NCI-H2081 treated with DMSO at 0.1 percent for 48 hours (cell line): ENCODE measurements at places on chromosomes 11 and 22.

DNA sequence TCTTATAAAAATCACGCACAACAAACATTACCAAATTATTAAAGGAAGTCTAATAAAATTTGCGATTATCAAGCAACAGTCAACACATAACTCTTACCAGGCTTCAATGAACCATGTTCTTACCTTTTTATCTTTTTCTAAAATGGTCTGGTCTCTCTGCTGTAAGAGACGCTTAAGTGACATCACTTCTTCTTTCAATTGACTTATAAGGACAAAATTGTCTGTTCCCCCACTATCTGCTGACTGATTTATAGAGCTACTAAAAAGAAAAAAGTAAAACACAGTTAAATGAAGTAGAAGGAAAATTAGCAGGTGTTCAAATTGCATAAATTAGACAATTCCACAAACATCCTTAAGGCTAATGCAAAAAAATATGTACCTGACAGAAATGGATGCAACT lies 10.9 kb downstream of the FAM76B start:
- no peak for DNase-seq

DNA sequence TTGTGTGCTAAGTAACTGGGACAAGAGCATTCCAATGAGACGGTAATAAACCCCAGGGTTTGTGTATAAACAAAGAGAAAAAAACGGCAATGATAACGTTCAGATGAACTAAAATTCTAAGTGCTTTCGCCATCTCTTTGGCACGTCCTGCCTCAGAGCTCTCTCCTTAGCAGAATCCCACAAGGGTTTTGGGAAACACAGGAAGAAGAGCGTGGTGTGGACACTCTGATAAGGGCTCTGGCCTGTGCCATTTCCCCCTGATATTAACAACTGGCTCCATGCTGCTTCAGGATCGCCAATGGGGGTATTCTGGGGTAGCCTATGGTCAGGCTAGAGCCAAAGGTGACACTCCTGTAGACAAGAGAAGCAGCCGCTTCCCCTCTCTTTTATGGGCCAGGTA lies 18.4 kb downstream of the ABCC8 start:
- DNase-seq = no peak

DNA sequence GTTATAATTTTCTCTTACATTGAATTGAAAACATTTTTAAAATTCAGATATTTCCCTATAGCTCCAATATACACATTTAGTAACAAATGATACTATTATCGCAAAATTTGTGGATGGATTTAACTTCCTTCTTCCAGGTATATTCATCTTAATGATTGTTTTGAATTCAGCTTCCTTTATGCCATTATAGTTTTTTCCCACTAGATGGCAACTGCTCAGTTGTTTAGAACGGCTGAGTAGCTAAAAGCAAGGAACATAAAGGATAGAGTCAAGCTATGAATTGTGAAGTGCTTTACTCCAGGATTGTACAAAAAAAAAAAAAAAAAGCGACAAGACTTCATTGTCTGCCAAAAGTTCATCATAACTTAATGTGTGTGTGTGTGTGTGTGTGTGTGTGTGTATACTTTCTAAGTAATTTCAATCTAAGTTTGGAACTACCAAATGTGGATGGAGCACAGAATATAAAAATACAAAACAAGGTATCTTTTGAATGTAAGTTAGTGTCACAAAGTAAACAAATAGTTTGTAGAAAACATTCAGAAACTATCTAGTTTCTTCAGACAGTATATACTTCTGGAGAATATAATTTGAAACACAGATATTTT lies 846.4 kb downstream of the DLG2 start:
- peak; percentile 16 for DNase-seq

GRCh38 chr11:66767666-66768065 lies 38.6 kb upstream of the SPTBN2 start:
- DNase-seq = no peak

- no peak for DNase-seq
These were observed 803.5 kb downstream of the BRD1 start for GRCh38 chr22:49023879-49024774.

DNA sequence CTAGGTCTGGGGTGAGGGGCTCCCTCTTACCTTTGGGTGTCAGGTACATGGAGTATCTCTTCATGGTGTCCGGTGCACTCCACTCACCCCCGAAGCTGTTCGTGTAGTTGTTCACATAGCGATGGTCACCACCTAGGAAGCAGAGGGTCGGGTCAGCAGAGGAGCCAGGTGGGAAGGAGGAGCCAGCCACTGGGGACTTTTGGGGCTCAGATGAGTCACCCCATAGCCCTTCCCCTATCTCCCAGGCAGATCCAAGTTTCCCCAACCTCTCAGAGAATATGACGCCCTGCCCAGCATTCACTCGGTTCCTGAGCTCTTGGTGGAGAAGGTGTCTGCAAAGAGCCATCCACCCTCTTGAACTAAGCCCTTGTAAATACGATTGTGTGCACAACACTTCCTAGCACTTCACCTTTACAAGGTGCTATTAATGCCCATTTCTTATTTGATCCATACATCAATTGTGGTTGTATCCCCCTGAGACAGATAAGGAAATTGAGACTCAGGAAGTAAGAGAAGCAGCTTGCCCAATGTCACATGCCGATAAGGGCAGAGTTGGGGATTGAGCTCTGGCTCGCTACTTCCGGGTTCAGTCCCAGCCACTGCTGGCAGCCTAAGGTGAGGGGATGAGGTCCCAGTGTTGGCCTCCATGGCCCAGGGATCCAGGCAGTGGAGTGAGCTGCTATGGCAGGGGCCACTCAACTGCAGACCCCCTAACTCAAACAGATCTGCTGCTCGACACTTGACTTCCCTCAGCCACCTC lies 14.8 kb downstream of the TRIM29 start:
- DNase-seq = no peak

DNA sequence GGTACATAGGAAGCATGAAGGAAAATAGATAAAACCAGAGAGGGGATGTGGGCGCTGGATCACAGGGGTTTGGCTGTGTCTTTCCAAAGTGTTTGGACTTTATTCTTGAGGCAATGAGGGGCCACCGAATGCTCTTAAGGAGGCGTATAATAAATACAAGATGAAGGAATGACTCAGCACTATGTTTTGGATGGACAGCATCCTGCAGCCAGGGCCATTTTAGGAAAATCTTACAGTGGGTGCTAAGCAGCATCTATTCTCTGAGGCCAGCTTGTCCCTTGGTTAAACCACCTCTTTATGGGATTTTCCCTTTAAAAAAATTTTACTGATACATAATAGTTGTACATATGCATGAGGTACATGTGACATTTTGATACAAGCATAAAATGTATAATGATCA lies 4.3 kb upstream of the LDHA start:
- DNase-seq = no peak

DNA sequence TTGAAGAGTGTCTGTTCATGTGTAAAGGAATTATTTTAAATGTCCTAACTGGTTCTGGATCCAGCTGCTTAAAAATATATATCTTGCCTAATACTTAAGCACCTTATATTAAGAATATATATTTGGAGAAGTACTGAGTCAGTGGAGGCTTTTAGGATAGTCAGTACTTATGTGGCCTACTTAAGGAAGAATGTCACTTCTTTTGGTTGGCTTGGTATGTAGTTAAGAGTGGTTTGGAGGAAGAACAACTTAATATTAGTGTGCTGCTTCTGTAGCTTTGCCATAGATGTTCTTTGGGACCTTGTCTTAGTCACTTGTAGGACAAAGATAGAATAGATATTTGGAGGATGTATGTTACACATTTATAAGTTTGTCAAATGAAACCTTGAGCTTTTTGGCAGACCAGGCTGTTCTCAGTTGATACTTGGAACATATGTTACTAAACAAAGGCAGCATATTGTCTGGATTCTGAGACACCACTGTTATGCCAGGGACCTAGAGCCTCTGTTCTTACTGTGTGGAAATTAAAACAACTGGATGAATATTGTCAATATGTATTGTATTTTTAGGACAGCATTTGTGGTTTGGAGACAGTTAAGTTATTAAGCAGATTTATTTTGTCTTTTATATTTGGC lies 4.9 kb downstream of the HIPK3 start:
- DNase-seq = no peak

DNA sequence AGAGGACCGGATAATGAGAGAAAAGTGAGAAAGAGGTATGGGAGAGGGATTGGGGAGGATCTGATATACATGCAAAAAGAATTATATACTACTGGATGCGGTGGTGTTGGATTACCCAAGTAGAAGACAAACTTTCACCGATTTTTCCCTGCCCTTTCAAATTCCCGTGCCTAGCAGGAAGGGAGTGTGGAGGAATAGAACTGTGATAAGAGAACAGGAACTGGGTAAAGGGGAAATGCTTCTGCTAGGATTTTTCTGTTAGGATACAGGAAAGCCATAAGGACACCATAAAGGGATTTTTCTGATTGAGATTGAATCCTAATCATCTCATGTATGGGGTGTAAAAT lies 480 bp upstream of the MTMR2 start:
- DNase-seq = no peak

DNA sequence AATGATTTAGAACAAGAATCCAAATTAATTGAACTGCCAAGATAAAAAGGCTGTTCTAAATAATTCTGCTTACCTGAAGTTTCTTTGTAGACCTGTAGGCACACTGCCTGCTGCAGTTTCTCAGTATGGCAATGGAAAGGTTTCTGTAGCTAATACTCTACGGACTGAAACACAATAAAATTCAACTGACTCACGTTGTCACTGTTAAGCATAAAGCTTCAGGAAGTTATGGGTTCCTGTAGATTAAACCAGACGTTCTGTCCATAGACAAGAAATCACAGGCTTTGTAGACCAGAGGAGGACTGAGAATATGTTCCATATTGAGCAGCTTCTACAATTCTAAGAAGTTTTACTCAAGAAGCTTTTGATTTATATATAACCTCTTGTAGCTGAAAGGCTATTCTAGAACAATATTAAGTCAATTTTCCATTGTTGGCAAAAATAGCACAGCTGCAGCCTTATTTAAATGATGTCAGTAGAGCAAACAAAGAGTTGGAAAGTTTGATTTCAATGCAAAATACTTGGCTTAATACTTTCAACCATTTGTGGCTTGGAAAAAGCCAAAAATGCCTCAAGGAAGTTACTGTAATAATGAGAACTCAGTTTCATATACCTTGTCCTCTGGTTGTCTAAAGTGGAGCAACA lies at the start of gene GLYATL2:
TSS of gene GLYATL2 (minus strand) at position 344 of the 645 bp plus-strand sequence. CDS start 5,092 bp downstream, outside the sequence.
- DNase-seq = no peak

- DNase-seq = no peak
These were observed 105.4 kb upstream of the FSHB start for GRCh38 chr11:30125456-30125855.

GRCh38 chr22:40651057-40651456 lies 14.5 kb upstream of the MRTFA start:
- DNase-seq = no peak

DNA sequence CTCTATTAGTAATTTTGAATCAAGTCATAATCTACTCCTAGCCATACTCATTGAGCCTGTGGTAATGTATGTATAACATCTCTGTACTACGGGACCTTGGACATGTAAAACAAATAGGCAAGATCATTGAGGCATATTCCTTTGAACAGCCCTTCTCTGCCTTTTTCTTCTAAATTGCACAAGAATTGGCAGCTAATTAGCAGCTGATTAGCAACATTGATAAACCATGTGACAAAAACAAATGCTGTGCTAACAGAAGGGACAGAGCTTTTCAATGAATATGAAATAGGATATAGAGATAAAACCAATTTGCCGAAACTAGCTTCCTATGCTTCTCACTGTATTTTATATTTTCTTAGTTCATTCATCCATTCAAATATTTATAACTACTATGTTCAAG lies 1474.2 kb downstream of the FAM181B start:
- no peak for DNase-seq

GRCh38 chr11:94639901-94640721 lies 72.9 kb downstream of the PIWIL4 start:
- DNase-seq = no peak

DNA sequence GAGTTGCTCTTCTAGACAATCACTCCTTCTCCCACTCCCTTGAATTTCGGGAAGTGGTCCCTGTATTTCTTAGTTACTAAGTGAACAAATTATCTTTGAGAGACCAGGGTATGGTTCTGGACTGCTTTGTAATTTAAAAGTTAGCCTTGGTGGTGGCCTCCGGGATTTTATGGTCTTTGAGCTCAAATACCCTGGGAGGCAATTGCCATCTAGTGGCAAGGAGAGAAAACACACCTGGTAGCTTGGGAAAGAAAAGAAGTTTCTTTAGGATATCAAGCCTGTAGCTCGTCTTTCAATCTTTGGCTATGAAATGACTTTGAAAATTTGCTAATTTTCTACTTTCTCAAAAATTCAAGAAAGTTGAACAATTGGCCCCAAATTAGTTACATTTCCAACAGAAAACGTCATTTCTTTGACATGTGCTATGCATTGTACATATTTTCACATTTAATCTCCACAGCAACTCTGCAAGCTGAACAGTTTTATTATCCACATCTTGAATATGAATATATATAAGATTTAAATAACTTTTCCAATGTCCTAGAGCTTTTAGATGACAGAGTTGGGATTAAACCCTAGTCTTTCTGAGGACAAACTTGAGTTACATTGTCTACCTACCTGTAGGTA lies 39.1 kb downstream of the MMP27 start:
- peak; percentile 10 for DNase-seq

DNA sequence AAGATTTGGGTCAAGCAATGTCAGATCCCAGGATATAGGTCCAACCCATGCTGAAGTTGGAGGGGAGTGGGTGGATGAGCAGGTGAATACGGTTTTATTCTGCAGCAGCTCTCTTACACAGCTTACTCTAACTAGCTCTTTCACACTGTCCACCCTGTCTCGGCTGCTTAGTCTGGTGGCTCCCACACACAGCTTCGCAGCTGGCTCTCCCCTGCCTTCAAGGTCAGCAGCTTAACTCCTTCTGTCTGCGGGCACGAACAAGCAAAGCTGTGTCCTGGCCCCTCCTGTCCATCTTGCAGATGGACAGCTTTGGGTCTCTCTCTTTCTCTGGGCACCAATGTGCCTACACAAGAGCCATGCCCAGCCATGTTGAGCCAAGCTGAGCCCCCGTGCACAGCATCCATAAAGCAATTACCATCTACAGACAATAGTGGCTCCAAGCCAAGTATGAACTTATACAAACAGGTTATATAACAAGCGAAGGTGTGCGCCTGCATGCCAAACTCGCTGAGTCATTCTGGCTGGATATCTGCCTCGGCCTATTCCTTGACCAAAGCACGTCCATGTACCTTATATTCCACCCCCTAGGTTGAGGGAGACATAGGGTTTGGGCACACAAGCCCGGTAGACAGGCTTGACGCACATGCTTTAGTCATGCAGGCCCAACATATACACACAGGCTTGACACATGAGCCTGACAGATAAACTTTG lies 1307.8 kb upstream of the RAG2 start:
- DNase-seq = no peak

DNA sequence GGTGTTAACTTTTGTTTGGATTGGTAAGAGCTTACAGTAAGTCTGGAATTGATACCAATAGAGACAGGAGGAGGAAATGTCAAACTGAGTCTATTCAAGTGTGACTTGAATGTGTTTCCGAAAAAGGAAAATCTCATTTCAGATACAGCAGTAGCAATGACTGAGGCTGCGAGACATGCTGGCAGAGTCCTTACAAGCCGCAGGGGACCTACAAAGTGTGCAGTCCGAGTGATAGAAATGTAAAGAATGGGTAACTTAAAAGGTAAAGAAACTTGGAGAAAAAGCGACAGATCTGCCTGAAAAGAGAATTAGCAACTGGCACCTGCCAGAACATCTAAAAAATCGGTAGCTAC lies 444 bp downstream of the CWF19L2 start:
- no peak for DNase-seq

GRCh38 chr11:110434952-110435779 lies 5.4 kb downstream of the FDX1 start:
- DNase-seq = no peak
